ENCODE measurements at places on chromosomes 13 and 19.

GRCh38 chr13:43374621-43375020, 351.2 kb downstream of the DNAJC15 start:
- no peak for DNase-seq

DNA sequence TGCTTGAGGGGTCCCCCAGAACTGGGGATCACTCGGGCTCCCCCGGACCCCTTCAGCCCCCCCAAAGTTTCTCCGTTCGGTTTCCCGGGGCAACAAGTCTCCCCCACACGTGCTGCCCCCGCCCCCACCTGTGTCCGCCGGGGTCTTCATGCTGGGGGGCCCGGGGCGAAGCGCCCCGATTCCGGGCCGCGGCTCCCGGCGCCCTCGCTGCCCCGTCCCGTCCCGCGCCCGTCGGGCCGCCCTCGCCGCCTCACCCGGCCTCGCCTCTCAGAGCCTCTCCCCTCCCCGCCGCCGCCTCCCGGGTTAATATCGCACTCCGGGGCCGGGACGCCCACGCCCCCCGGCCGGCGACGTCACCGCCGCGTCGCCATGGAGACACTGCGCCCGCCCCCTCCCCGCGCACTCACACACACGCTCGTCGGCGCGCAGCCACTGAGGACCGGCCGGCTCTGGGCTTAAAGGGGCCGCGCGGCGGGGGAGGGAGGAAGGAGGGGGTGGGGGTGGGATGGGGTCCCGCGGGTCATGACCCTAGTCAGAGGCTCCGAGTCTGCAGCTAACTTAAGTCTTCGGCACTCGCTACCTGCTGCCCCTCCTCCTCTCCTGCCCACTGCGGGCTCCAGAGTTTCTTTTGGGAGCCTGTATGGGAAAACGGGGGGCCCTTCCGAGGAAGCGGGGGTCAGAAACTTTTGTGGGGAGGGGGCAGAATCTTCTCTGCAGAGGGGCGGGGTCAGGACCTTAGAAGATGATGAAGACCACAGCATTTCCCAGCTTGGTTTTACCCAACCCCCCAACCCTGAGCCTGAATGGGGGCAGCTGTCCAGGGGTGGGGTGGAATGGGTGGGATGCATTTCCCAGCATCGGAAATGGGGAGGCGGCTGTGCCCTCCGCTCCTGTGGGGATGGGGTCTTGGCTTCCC, at the start of gene ERF:
ERF (minus strand) TSS at position 279 of the 916 bp plus-strand sequence; CDS start at position 150, 129 bp downstream.
- DNase-seq: peak; percentile 92

- DNase-seq: no peak
These were observed 635.4 kb upstream of the ARGLU1 start for GRCh38 chr13:107203146-107203847.

GRCh38 chr13:51523082-51523518, 61.2 kb upstream of the WDFY2 start:
- peak; percentile 11 for DNase-seq

- DNase-seq: no peak
These were observed 68.2 kb downstream of the RASL11A start for GRCh38 chr13:27338816-27339215.

DNA sequence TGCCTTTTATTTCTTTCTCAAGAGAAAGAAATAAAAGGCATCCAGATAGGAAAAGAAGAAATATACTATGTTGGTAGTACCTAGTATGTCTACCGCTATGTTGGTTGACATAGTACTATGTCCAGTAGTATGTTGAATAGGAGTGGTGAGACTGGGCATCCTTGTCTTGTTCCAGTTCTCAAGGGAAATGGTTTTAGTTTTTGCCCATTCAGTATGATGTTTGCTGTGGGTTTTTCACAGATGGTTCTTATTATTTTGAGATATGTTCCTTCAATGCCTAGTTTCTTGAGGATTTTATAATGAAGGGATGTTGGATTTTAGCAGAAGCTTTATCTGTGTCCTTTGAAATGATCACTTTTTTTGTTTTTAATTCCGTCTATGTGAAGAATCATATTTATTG, 53.0 kb upstream of the CSNK1A1L start:
- DNase-seq: no peak
